T follicular helper cell (primary cell): ENCODE measurements at places on chromosomes 11 and 22.

DNA sequence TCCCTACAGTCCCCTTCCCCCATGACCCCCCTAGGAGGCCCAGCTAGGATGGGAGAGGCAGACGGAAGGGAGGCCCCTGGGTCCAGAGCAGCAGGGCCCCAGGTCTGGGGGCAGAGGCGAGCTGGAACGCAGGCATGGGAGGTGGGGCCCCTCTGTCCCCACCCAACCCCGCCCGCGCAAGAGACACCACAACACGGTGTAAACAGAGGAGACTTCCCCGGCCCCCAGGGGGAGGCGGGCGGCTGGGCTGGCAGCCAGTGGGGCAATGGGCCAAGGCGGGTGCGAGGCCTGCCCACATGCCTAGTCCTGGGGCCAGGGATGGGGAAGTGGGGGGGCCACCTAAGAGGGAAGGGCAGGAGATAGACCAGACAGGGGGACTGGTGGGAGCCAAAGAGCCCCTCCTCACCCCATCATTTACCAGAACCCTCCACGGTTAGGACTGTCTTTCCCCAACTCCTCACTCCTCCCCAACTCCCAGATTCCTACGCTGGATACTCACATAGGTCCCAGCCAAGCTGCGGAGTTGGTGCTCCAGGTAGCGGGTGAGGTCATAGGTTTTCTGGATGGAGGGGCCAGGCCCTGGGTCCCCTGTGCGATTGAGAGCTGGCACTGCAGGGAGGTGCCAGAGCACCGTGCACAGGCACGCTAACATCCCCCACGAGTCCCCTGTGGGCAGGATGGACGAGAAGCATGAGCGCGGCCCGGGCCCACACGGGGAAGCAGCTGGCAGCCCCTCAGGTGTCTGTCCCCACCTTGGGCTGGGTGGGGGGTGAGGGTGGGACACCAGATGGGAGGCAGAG, 6.2 kb downstream of the CLCF1 start:
- no peak for DNase-seq

GRCh38 chr22:44639891-44640617, 62.0 kb upstream of the PRR5 start:
- no peak for DNase-seq

- peak; percentile 56 for DNase-seq
Observed at GRCh38 chr11:61815790-61816735, 740 bp downstream of the FADS1 start.

GRCh38 chr11:74380746-74381439, 17.3 kb downstream of the PGM2L1 start:
- DNase-seq, result no peak
